ENCODE measurements at places on chromosomes 3 and 15.

DNA sequence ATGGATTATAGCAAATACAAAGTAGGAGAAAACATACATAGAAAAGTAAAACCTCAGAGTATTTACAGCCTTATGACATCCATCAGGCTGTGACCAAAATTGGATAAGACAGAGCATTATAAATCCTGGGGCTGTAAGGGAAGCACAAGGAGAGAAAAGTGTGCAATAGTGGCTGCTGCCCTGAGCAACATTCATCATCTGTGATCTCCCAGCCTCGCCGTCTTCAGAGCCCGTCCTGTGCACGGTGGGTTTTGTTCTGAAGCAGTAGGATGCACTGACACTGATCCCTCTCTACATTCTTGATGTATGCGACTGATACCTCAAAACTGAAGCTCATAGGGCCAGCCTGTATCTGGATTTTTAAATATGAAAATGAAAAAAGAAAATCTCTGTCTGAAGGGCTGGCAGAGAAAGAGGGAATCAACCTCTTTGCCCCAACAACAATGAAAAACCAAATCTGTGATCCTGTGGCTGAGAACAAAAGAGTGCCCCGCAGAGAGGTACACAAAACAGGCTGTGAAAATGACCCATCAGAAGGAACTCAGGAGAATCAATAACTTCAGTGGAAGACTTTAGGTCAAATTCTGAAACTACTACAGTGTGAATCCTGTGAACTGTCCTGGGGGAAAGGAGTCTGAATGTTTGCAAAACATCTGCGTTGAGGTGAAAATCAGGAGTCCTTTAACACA is 8.2 kb upstream of the RTP4 start:
- no peak for DNase-seq

DNA sequence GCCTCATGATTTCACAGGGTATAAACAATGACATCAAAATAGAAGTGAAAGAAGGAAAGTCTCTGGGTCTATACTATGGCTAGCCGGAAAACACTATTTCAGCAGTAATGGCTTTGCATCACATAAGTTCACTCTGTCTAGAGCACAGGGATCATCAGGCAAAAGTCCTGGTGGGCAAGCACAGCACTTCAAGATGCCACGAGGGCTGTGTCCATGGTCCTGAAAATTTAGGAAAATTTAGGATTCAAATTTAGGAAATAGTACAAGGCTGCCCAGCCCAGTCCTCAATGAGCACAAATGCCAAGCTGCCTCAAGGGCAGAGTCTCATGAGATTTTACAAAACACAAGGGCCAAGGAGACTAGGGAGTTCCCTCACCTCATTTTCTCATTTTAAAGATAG is 54.1 kb downstream of the RORA start:
- no peak for DNase-seq

DNA sequence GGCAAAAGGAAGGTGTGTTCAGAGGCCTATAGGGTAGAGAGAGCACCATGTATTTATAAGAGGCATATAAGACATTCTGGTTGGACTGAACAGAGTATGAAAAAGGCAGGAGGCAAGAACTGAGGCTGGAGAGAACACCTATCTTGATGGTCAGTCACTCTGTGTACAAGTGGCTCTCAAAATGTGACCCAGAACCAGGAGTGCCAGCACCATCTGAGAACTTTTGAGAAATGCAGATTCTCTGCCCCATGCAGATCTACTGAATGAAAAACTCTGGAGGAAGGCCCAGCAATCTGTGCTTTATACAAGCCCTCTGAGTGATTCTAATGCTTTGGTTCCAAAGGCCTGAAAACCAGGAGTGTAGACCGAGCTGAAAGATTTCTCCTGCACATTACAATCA is 324.0 kb upstream of the IL12A start:
- no peak for DNase-seq

DNA sequence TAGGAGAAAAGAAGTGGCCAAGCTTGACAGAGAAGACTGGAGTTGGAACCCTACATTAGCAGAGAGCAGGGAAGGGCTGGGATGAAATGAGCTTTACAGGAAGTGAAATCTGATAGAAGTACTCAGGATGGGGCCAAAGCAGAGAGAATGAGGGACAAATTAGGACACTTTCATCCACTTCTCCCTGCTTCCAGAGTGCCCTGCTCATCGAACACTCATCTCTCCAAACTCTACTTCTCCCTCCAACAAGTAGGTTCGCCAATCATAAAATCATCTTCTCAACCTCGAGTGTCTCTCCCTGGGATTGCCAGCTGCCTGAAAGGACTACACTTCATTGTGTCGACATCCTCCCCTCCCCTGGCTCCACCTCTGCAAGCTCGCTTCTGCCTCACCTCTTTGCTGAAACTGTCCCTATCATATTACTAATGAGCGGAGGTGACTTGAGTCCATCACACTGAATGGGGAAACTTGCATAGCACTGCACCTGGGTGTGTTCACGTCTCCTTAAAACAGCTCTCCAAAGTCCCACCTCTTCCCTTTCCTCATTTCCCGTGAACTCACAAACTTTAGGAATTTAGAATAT is 365.8 kb downstream of the FOXP1 start:
- DNase-seq, result no peak

DNA sequence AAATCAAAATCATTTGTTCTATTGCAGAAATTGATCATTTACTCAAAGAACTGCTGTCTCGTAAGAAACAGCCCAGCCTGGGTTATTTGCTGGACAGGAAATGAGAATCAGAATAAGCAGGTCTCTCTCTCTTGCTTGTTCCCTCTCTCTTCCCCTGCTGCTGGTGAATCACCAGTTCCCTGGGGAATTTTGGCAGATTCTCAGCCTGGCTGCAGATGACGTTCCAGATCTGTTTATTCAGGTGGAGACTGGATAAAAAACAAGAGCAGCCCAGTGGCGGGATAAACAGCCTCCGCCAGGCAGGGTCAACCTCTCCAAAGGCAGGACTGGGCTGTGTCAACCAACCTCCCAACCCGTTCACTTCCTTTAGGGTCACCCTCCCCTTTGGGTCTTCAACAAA is 72.1 kb downstream of the LRIG1 start:
- DNase-seq, result no peak

GRCh38 chr15:37581866-37582532 is 352.4 kb upstream of the TMCO5A start:
- DNase-seq, result no peak

DNA sequence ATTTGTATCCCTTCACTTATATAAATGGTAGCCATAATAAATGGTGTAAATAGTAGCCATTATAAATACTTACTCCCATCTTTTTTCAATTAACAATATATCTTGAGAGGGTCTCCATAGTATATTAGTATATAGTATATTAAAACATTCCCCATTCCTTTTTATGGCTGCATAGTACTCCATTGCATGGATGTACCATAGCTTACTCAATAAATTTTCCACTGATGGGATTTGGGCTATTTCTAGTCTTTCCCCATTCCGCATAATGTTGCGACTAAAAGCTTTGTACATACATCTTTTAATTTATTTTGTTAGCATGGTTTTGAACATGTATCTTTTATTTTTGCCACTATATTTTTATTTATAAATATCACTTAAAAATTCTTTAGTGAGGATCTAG is 366.3 kb downstream of the IL20RB start:
- DNase-seq, result no peak

DNA sequence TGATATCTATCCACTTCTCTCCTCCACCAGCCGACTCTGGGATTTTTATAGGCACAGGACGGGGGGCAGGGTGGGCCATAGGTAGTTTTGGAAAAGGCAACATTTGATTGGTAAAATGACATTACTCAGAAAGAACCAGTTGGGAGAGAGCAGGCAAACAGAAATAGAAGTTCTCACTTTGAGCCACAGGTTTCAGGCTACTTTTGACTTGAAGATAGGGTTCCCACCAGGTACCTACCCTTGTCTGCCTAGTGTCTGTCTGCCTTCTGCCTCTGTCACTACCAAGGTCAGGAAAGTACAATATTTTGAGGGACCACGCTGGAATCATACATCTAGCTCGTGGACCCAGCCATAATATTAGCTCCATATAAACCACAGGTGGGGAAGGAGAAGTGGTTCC is 412.9 kb upstream of the GRM7 start:
- no peak for DNase-seq

DNA sequence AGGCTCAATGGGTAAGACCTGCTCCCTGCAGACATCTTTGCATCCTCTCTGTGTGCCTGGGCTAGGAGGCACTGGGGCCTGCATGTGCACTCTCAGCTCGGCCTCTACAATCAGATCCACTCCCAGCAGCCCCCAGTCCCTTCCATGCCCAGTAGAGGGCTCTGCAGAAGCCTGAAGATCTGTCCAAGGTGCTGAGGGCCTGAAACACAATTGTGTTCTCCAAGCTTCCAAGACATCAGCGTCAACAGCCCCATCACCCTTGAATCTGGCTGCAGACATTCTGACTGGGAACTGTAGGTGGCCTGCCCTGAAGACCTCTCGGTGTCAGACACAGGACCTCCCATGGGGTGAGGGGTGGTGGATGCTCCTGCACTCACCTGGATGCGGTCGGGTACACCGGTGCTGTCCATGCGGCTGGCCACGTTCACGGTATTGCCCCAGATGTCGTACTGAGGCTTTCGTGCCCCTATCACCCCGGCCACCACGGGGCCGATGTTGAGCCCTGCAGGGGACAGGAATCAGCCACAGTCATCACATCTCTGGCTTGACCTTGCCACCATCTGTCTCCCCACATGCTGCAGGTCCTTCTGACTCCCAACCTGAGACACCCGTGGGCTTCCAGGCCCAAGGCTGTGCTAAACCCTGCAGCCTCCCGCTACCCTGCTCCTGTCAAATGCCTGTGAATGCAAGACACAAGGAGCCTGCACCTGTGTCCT is 84.7 kb downstream of the SEC22A start:
- peak; percentile 29 for DNase-seq

GRCh38 chr15:64163659-64164362 is 989 bp upstream of the PPIB start:
- DNase-seq, result no peak

DNA sequence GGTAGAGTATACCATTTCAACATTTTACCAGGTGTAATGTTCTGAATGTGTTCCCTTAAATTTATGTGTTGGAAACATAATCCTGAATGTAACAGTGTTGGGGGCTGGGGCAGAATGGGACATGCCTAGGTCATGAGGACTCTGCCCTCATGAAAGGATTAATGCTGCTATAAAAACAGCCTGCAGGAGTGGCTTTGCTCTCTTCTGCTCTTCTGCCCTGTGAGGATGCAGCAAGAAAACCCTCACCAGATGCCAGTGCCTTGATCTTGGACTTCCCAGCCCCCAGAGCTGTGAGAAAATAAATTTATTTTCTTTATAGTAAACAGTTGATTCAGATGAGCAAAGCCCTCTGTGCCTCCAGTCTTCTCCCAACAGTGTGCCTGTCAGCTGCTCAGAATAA is 326.0 kb upstream of the ONECUT1 start:
- DNase-seq, result no peak

DNA sequence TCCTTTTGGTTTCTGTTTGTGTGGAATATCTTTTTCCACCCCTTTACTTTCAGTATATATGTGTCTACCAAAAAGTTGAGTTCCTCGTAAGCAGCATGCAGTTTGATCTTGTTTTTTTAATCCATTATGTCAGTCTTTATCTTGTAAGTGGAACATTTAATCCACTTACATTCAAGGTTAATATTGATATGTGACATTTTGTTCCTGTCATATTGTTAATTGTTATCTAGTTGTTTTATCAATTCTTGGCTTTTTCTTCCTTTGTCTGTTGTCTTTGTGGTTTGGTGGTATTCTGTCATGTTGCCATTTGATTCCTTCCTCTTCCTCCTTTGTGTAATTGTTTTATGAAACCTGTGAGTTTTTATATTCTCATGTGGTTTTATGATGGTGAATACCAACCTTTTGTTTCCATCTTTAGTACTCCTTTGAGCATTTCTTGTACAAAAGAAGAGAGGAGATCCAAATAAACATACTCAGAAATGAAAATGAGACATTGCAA is 43.4 kb upstream of the XCR1 start:
- DNase-seq, result no peak

DNA sequence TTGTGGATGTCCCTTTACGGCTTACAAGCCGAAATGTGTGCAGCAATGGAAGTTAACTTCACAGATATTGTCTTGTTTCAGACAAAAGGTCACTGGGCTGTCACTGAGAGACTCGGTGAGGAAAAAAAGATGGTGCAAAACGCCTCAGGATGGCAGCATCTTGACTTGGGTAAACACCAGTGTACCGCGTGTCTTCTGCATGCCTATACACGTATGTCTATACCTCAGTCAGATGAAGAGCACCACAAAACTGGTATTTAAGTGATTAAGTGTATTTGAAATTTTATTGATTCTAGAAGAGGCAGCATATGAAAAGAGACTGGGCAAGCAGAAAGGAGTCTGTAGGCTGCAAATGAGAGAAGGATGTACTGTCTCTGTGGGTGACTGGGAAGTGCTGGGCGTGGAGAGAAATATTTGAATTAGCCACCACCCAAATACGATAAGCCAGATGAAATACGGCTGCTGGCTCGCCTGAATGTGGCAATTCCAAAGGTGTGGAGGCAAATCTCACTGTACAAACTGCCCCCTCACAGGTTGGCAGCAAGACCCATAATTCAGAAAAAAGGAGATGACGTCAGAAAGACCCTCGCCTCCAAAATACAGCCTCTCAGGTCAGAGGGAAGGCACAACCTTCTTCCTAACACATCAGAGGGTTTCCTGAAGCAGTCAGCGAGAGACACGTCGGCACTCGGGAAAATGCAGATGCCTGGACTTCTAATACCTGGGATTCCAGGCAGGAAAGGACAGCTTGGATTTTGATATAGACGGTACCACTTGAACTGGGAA is 53.4 kb upstream of the NEO1 start:
- DNase-seq, result no peak

DNA sequence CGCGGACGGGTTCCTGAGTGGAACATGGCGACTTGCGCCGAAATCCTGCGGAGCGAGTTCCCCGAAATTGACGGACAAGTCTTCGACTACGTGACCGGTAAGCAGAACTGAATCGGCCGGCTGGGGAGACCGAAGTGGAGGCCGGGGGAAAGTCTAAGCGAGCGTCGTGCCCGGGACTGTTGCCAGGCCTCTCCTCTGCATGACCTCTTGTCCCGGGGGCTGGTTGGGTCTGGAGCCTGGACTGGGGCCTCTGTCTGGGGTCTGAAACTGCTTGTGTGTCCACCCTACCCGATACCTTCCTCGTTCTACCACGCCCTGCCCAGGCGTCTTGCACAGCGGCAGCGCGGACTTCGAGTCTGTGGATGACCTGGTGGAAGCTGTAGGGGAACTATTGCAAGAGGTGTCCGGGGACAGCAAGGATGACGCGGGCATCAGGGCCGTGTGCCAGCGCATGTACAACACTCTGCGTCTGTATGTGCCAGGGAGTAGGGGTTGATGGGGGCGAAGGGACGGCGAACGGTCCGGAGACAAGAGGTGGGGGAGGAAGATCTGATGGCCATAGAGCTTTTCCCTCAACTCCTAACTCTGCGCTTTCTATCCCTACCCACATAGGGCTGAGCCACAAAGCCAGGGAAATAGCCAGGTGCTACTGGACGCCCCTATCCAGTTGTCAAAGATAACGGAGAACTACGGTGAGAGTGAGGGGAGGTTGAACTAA is at the start of gene ABCF3:
Gene ABCF3 (plus strand): TSS at position 16 of the 718 bp plus-strand sequence. CDS start 9 bp downstream, at position 25.
- DNase-seq, result no peak

Data from activated T-cell treated with anti-CD3 and anti-CD28 coated beads for 48 hours (primary cell).